Stimulated activated CD4-positive, alpha-beta T cell treated with anti-CD3 and anti-CD28 coated beads, Interleukin-12 subunit alpha, Interleukin-12 subunit beta, amount 100 ng/mL, for 4 hours (primary cell): ENCODE measurements at places on chromosomes 12 and 14.

DNA sequence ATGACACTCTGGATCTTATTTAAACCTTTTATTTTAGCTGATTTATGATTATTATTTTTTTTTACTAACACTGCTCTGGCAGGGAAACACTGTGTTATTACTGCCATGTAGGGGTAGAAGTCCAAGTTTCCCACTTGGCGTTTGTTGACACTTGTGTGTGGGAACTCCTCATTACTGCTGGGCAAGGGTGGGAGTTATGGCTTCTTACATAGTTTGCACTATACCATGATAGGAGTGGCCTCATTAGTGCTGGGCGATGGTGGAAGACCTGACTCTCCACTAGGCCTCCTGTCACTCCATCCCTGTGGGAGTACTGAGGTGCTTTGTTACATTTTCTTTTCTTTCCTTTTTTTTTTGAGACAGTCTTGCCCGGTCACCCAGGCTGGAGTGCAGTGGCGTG, 83.5 kb downstream of the BRMS1L start:
- DNase-seq: no peak

DNA sequence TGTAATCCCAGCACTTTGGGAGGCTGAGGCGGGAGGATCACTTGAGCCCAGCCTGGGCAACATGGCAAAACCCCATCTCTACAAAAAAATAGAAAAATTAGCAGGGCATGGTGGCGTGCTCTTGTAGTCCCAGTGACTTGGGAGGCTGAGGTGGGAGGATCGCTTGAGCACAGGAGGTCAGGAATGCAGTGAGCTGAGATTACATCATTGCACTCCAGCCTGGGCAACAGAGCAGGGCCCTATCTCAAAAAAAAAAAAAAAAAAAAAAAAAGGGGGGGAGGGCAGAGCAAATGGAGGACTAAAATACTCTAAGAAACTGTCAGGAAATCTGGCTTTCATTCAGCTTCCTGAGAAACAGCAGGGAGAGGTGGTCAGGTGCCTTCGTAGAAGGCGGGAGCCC, 31.7 kb upstream of the TSPAN9 start:
- DNase-seq: no peak

DNA sequence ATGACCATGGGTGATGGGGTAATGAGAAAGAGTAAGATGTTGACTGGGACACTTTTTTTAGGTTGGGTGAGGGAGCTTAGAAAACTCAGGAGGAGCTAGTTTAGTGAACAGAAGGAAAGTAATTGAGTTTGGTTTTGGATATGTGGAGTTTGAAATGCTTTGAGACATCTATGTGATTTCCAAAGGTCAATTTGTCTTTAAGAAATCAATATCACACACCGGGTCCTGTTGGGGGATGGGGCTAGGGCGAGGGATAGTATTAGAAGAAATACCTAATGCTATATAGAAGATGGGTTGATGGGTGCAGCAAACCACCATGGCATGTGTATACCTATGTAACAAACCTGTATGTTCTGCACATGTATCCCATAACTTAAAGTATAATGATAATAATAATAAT, 118.4 kb downstream of the ASCL1 start:
- no peak for DNase-seq

- DNase-seq: no peak
These were observed 6.2 kb upstream of the DCN start for GRCh38 chr12:91188778-91189177.

DNA sequence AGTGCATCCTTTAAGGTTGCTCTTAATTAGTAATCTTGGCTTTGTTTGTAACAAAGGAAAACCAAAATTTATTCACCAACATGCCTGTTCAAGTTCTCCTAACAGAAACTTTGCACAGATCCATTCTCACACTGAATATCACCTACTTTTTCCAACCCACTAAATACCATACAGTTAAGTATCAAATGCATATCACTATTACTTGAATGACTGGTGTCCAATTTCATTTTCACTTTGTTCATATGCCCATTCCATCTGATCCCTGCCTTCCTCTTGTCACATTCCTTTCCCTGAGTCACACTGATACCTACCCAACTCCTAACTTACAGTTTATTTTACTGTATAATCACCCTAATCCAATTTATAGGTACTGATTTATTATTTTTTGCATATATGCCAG, 286.4 kb downstream of the NELL2 start:
- DNase-seq: no peak

GRCh38 chr12:52633383-52633782, 15.0 kb upstream of the KRT73 start:
- DNase-seq: no peak

DNA sequence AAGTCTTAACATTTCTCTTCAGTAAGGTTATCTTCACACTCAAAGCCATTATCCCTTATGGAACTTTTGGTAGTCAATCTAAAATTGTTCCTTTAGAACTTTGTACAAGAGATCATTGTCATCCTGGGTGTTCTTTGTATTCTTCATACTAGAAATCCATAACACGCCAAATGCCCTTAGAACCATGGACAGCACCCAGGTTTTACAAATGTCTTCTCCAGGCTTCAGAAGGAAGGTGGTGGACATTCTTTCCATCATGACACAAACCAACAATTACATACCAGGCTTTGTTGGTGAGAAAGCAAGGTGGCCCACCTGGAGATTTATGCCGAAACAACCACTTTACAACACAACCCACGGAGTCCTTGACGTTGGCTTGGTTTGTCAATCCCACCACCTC, 365.6 kb upstream of the TBX3 start:
- DNase-seq: no peak

GRCh38 chr12:6914246-6914946, at the start of gene ENO2:
TSS of gene ENO2 (plus strand) at chr12:6914580. CDS start at chr12:6915833, 1,253 bp downstream.
- DNase-seq: peak; percentile 80

- DNase-seq: no peak
These were observed 141.6 kb upstream of the MAX start for GRCh38 chr14:65243766-65244442.

- no peak for DNase-seq
These were observed 8.9 kb downstream of the MAP4K5 start for GRCh38 chr14:50523271-50524041.

GRCh38 chr12:25855716-25856115, 102.8 kb upstream of the RASSF8 start:
- no peak for DNase-seq

DNA sequence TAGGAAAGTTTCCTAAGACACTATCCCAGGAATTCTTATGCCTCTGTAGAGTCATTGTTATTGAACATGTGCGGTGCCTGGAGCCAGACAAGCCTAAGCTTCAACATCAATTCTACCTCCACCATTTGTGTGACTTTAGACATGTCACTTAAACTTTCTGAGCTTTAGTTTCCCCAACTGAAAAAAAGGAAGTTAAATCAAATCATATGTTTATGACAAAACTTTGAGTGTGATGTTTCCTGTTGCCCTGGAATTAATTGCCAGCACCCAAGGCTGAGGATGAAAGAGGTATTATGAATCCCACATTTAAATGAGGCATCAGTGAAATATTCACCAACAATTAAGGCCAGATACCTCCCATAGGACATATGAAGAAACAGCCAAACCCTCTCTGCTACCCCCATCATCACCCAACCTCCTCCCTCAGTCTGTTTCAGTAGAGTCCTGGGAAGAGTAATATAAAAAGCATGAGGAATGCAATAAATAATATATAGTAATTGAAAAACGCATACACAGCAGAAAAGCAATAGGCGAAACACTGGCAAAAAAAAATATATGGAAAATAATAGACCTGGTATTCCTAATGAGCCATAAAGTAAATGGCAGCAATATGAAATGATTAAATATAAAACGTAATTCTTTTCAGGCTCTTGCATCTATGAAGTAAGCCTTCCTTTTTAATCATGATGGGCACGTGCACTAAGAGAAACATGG, 182.0 kb upstream of the DCN start:
- DNase-seq: no peak

DNA sequence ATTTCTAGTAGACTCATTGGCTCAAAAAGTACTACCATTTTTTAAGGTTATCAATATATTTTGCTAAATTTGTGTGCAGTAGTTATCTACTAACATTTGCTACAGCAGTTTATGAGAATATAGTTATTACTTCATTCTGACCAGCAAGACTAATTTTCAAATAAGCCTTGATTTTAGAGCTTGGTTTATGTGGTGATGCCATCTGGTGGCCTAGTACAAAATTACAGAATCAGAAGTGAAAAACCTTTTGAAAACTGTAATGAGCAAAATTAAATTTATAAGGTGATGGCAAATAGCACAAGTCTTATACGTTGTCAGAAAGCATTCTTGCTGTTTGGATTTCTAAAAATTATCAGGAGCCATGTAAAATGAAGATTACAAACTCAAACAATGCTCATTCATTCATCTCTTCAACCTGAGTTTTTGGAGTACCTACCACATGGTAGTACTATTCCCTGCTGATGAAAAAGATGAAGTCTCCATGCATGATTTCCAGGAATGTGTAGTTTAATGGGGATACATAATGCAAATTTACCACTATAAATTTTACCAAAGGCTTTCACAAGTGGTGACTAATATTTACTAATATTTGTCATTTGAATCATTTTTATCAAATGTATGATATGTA, 51.0 kb downstream of the MAGOHB start:
- no peak for DNase-seq

DNA sequence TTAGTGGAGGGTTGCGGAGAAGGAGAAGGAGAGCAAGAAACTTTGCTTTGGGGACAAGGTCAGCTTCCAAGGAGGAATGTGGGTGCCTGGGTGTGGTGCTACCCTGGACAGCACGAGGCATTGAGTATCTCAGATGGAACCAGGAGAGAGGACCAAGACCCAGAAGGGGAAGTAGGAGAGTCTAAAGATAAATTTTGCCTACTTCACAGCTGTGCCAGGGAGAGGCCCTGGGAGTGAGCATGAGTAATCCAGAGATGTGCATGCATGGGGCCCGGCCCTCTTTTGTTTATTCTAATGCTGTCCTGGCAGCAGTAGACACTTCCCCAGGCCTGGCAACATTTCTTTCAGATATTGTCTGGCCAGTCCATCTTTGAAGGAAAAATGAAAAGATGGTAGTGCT, 49.5 kb upstream of the GNPNAT1 start:
- DNase-seq: no peak

DNA sequence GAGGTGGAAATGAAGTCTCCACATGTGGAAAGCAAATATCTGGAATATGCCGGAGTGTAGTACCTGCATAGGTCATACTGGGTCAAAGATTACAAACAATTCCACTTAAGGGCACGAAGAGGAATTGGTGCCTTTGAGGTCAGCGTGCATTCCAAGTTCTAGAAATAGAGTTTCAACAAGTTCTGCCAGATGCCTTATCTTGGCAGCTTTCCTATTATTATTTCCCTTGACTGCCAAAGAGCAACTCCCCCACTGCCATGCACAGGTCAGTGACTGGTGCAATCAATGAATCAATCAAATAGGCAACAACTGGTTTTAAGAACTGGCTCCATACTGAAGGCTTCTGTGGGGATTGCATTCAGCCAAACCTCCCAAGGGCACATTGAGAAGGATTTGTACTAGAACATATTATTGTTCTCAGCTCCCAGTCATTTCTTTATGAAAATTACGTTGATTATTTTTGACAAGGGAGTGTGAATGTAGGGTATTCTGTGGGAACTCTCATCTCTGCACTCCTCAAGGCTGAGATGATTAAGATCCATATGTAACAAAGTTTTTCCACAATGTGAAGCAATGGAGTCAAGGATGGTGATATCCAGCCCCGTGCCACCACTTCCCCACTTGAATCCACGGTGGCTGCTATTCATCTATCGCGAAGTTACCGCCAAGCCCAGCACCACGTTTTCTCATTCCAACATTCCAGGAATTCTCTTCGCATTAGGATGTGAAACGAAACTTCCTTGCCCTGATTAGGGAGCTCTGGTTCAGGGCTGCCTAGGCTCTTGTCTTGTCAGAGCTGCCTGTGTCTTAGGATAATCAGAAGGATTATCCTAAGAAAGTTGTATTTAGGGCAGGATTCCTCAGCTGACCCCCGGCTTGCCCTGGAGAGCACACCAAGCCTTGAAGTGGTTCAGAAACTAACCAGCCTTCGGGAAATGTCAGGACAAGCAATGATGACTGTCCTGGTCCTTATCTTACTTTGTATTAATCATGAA, 115.1 kb upstream of the PCED1B start:
- no peak for DNase-seq

DNA sequence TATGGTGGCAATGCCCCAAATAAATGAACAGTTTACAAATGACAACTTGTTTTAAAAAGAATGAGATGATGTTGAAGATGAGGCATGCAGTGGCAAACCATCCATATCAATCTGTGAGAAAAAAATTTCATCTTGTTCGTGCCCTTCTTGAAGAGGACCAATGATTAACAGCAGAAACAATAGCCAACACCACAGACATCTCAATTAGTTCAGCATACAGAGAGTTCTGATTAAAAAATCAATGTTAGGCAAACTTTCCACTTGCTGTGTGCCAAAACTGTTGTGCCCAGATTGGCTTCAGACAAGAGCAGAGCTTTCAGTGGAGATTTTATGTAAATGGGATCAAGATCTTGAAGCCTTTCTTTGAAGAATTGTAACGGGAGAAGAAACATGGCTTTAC, 329.9 kb downstream of the BMP4 start:
- DNase-seq: no peak
